GM10248 (cell line): ENCODE measurements at places on chromosomes 5 and 9.

DNA sequence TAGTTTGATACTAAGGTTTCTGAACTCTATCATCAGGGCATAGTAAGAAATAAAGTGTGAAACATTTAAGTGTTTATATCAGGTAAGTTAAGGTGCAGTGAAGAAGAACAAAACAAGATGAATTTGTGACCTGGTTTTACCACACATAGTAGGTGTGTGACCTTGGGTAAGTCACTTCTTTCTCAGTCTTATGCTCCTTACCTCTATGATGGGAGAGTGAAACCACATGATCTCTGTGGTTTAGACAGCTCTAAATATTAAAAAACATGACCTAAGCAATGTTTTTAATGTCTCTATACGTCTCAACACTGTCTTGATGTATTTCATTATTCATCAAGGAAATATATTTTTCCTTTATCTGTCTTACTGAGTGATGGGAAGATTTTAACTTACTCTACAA, 629.6 kb upstream of the DMAC1 start:
- no peak for DNase-seq

DNA sequence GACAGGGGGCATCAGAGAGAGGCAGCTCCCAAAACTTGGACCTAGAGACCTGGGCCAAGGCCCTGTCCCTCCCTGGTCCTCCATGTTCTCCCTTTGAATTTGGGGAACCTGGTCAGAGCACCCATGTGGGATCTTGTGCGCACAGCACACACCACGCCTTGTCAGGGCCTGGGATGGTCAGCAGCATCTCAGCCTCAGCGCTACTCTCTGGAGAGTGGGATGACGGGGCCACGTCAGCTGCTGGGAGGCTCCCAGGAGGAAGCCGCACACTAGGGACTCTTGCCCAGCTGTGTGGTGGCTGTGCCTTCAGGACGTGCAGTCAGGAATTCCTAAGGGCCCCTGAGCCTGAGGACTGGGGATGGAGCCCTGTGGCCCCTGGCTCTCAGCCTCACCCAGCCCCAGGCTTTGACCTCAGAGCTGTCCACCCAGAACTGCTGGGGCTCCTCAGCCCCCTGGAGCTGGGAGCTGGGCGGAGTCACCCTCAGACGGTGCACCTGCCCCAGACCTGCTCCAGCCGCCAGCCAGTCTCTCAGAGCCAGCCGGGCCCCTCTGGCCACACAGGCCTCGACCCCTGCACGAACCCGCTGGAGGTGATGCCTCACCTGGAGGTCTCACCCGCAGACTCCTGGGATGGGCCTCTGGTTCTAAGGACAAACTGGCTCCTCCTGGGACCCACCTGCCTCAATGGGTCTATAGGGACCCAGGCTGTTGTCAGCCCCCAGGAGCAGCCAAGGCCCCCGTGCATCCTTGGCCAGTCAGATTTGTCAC, 38.3 kb upstream of the EGFL7 start:
- no peak for DNase-seq

DNA sequence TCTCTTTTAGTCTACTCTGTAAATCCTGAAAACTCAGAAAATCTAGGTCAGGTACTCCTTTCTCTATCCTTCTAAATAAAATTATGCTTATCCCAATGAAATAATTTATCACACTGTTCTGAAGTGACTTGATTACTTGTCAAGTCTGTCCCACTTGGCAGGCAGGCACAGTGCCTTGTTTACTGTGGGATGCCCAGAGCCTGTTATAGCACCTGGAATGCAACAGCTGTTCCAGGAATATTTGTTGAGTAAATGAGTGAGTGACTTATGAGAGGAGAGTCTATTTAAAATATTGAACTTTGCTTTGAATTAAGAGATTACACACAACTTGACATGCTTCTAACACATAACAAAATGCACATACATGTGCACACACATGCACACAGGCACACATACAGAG, 130.0 kb downstream of the MPDZ start:
- DNase-seq: no peak

- DNase-seq: no peak
Measured at GRCh38 chr5:80759866-80760577, 105.2 kb upstream of the DHFR start.

DNA sequence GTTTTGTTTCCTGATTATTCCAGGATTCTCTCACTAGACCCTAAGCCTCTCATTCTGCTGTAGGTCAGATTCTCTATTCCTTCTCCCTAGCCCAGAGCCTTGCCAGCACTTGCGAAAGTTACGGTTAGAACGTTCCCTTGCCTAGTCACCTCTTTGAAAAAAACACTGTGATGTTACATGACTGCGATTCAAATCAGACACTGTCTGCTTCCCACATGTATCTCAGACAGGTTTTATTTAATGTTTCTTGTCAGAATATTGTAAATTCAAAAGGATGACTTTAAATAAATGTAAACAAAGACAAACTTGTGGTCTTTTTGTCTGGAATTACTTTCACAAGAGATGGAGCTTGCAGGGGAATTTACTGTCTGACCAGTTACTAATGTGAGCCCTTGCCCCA, 116.5 kb upstream of the OTULINL start:
- no peak for DNase-seq

GRCh38 chr5:113514289-113514635, 768 bp downstream of the YTHDC2 start:
- peak; percentile 20 for DNase-seq

- no peak for DNase-seq
Measured at GRCh38 chr5:78657201-78657600, 8.6 kb upstream of the LHFPL2 start.

DNA sequence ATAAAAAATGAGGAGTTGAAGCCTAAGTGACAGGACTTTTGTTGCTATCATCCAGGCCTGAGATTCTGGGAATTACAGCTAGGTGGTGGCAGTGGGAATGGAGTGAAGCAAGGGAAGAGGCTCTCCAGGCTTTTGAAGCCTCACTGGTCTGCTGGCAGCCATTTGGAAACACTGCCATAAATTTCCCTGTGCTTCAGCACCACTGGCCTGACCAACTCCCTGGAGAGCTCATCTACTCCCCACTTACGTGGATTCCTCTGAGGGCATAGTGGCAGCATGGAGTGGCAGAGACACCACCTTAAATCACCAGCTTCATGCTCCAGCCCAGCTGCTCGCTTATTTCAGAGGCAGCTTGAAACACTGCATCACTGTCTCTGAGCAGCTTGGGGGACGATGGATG, 518.2 kb downstream of the TLR4 start:
- DNase-seq: no peak

DNA sequence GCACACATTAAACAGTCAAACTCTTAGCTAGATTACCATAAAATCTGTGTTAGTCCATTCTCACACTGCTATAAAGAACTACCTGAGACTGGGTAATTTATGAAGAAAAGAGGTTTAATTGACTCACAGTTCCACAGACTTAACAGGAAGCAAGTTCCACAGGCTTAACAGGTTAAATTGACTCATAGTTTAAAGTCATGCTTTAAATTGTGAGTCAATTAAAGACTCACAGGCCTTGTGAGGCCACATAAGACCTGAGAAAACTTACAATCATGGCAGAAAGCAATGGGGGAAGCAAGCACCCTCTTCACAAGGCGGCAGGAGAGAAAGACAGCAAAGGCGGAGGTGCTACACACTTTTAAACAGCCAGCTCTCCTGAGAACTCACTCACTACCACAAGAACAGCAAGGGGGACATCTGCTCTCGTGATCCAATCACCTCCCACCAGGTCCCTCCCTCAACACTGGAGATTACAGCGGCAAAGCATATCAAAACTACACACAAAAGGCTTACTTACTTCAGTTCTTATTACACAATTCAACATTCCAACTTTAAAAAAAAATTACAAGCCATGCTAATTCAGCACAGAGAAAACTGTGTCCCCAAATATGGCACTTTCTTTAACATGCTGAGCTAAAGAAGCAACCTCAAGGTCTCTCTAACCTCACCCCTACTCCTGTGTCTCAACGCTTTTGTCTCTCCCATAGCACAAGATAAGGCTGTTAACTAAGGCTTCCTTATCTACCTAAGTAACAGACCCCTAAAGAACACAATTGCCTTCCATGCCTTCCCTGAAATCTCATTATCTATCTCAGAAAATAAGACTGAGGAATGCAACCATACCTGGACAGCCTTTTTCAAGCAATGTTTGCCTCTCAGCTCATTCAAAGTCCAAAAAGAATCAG, 805.1 kb downstream of the NR2F1-AS1 start:
- DNase-seq: no peak

DNA sequence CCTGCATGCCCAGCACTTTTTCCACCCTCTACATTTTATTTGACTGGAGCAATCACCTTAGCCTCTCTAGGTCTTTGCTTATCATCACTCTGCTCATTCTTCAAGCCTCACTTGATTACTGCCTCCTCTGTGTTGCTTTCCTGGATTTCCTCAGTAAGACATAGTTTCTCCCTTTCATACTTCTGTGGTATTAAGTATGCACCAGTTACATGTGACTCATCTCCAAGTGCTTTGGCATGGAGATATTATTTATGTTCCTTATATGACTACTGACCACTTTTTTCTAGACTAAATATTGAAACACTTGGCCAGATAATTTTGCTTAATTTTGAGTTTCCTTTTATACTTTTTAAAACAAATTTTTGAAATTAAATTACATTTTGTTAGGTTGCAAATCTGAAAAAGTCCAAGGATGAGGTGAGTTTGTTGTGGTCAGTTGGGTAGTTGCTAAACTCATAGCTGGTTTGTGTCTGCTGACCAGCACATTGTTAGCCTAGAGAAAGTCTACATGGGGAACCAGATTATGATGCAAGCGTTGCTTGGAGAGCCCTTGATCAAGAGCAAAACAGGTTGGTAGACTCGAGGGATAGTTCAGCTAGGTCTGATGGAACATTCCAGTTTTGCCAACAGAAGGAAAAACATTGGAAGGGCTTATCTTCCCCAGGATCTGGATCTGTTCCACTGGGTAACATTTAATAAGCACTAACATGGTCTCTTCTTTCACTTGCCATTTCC, 140.2 kb downstream of the TMC1 start:
- DNase-seq: no peak
